Astrocyte (in vitro differentiated cells and primary cell): ENCODE measurements at places on chromosomes 4 and X.

DNA sequence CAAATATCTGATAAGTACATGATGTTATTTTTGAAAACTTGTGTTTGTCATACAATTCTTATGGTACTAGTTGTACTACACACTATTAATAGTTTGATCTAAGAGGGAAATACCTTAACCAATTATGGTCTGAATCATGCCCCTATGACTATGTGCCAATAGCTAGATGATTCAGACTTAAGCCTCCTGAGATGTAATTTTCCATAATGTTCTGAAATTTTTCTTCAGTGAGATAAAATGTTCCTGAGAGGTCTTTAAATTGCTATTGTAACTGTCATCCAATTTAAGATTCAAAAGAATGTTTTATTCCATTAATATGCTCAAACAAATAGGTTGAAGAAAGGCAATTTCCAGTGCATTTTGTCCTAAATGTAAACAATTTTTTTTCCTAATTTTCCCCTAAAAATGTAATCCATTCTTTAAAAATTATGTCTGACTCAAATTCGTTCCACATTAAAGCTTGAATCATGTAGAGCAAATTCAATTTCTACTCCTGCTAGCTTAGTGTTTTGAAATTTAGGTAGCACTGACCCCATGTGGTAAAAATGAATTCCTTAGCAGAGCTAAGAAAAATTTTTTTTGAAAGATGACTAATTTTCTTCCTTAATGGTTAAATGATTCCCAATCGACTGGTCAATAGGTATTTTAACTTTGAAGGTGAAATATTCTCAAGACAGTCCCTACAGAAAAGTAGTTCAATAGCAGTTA, 49.1 kb downstream of the APOOL start:
- DNase-seq = peak; percentile 77

GRCh38 chrX:16797841-16798240, 11.6 kb downstream of the TXLNG start:
- DNase-seq = no peak

DNA sequence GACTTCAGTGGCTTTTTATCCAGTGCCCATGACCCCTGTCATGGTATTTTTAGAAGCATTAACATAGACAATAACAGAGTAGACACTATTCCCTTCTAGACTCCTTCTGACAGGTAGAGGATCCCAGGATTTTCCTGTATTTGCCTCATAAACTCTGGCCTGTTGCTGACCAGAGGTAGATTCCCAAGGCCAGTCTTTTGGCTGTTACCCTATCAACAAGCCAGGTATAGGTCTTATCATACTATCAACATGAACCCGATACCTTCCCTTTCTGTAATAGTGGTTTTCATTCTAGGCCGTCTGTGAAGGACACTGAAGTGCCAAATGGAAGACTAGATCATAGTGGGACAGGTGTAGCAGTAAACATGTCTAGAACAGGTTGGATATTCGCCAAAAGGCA, 76.2 kb upstream of the CHRDL1 start:
- DNase-seq = no peak

DNA sequence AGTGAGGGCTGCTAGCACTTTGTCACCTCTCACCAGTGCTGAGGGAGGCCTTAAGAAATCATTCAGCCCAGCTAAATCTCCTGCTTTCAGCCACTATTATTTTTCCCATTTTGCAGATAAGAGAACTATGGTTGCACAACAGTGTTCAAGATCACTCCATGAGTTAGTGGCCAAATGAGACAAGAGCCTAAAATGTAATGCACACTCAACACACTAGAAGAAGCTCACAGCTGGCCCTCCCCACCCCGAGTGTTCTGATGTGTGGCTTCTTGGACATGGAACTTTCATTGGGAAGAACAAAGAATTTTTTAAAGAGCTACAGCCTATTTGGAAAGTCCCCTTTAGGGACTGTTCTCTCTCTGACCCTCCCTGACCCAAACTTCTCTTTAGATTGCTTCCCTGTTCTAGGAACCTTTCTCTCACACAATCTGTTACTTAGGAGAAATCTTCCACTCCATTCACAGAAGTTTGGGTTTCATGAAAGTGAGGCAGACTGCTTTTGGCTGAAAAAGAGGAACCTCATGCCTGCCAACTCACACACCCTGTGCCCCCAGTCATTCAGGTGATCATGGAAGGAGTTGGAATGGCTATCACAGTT, 44.0 kb upstream of the CT47C1 start:
- no peak for DNase-seq

DNA sequence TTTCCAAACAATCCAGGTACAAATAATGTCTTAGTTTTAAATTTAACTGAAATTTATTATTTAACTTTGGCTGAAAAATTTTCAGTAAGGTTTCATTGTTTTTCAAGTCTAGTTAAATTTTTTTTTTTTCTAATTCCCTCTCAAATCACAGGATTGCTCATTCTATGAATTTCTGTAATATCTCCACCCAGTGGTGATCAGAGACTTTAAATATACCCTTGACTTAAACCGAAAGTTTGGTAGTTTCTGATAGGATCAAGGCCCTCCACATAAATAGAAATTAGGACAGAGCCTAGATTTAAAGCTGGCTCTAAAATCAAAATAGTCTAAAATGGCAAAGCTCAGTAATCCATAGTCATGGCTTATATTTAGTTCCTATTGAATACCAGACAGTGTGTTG, 175.4 kb downstream of the TBCK start:
- no peak for DNase-seq

DNA sequence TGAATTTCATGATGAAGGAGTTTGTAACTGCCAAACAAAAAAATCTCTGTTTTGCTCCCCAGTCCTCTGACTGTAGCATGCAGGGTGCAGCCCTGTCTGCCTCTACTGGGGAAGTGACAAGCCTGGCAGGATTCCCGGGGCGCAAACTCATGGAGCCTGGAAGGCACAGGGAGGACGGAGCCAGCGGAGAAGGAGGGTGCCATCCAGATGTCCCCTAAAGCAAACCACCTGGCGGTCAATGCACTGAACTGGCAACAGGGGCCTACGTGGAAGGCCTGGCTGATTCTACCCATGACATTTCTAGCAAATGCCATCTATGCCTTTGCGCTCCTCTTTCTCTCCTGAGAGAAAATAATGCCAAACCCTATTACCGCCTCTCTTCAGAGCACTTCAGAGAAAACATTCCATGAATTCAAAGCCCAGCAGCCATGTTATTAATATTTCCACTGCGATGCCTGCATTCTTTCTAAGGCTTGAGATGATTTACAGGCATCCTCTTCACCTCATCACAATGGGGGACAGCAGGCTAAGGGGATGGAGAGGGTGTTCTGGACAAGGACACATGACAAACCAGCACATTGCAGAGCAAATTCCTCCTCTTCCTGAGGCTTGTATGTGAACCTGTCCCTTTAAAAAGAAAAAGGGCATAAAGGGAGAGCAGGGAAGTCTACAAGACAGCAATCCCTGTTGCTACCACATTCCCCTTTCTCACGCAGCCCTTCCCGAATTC, 329.3 kb upstream of the NOCT start:
- DNase-seq = no peak

DNA sequence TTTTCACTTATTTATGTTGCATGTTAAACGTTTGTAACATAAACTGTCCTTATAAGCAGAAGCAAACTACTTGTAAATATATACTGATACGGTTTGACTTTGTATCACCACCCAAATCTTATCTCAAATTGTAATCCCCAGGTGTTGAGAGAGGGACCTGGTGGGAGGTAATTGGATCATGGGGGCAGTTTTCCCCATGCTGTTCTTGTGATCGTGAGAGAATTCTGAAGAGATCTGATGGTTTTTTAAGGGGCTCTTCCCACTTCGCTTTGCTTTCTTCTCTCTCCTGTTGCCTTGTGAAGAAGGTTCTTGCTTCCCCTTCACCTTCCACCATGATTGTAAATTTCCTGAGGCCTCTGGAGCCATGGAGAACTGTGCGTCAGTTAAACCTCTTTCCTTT, 87.1 kb upstream of the MAPK10 start:
- DNase-seq = no peak

DNA sequence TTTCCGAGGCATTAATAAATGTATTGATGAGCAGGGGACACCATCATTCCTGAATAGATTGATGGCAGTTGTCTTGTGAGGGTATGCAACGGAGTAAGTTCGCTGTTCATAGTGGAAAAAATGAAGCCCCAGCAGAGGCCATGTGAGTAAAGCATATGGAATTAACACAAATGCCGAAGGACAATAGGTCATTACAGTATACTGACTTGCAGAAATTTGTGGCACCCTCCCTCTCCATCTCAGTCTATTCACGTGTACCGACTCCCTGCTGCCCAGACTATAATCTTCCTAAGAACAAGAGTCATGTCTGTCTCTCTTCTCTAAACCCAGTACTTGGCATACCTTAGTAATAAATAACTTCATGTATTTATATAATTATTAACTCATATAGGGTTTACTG, 47.1 kb upstream of the PCDH10 start:
- DNase-seq = no peak

- no peak for DNase-seq
Observed at GRCh38 chrX:109841257-109841656, 108.2 kb upstream of the ACSL4 start.

GRCh38 chrX:54413753-54414152, 26.5 kb upstream of the TSR2 start:
- DNase-seq = no peak

DNA sequence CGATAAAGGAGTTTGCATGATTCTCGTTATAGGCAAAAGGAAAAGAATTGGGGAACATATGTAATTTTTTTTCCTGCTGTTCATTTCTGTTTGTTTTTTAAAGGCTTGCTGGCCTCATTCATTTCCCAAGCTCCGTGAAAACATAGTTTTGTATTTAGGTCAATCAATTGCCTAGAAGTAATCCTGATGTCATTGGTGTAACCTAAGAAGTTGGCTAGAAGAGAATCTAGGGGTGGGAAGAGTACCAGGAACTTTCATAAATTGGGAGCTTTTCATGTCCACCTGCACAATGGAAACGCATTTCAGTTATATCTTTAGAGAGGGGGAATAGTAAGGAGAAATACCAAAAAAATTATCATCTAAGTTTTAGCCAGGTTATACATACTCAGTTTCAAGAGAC, 3.8 kb downstream of the RAPGEF2 start:
- DNase-seq = peak; percentile 32

- peak; percentile 18 for DNase-seq
Observed at GRCh38 chr4:94927696-94928095, 169.9 kb downstream of the BMPR1B start.

DNA sequence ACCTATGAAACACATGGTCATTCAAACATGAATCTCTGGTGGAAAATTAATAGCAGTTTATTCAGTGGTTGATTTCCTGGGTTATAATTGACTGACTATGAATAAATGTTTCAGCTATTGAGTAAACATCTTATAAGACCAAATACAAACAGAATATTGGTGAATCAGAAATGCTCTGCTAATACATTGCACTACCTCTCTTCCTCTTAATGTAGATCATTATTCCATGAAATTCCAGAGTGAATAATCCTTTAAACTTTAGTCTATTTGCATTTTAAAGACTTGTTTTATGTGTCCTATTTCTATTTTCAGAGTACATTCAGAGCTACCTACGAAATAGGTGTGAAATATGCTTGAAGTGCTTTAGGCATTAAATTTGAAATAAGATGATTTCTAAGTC, 715.4 kb downstream of the ADGRL3 start:
- no peak for DNase-seq

DNA sequence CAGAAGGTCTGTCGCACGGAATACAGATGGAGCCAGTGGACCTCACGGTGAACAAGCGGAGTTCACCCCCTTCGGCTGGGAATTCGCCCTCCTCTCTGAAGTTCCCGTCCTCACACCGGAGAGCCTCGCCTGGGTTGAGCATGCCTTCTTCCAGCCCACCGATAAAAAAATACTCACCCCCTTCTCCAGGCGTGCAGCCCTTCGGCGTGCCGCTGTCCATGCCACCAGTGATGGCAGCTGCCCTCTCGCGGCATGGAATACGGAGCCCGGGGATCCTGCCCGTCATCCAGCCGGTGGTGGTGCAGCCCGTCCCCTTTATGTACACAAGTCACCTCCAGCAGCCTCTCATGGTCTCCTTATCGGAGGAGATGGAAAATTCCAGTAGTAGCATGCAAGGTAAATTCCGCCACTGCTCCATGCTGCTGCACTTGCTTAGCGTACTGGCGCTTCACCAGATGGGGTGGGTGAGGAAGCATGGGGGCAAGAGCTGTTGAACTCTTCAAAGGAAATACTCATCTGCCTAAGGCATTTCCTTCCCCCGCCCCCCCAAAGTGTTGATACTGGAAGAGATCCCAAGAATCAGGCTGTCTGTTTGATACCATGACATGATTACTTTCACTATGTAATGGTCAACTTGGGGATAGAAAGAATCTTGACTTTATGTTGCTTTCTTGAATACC, 24.8 kb downstream of the KLF3 start:
- no peak for DNase-seq

GRCh38 chr4:76377911-76378310, 43.0 kb downstream of the CCDC158 start:
- peak; percentile 58 for DNase-seq

DNA sequence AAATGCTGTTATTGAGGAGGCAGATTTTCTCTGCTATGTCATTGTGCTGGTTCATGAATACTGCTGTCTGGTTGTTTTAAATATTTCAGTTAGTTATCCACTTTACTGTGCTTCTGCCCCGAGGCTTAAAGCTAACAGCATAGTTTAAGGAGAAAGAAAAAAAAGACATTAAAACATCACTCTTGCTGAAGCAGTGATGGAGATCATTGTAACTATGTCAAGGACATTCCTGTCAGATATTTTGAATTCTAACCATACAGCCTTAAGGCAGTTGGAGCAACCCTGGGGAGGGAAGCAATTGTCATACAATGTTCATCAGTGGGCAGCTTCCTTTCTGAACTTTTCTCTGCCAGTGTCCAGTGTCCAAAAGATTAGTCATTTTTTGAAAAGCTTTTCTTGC, 199.0 kb upstream of the DDX53 start:
- DNase-seq = peak; percentile 14
